ENCODE measurements at places on chromosomes 12 and 14. TPM values are rescaled to one million over a fixed set of nuclear protein-coding genes. Genes with fewer than 3 reads are reported as not detected.

PTHLH gene
- total RNA-seq: 7.5 TPM

CRY1 gene
- total RNA-seq: 47.5 TPM

LALBA gene
- total RNA-seq: not detected

SAMD15 gene
- total RNA-seq: 0.32 TPM

GPHN gene
- total RNA-seq: 24.9 TPM

DNA sequence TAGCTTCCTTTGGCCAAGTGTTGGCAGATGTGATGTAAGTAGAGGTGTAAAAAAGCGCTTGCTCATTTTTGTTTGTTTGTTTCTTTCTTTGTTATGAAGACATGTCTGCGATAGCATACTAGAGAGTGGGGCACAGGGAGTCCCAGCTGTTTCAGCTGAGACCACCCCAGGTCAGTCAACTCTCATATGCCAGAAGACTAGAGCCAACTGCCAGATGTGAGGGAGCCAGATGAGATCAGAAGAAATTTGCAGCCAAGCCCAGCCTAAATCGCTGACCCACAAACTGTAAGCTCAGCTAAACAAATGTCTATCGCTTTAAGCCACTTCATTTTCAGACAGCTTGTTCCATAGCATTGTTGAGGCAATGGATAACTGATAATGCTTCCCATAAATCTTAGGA is 397.1 kb downstream of the APAF1 start:
- H3K4me1 ChIP-seq: no peaks in the 10 kb centered on the region
- H3K27me3 ChIP-seq: no peaks in the 10 kb centered on the region
- no peaks in the 10 kb centered on the region for H3K36me3 ChIP-seq
- H3K27ac ChIP-seq: no peak overlapping the region
- DNase-seq: no peak

DNA sequence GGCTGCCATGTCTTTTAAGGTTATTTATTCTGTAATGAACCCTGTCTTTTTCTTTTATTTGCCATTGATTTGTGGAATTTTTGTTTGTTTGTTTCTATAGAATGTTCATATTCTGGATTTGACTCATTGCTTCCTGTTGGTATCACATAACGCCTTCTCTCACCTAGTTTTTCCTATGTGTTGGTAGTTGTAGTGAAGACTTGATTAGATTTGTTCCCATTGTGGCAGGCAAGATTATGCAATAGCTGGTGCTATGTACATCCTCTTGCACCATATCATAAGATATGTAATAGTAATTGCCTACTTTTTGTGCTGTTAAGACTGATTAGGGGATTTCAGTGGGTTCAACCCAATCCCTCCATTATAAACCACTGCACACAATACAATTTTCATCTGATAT is 3.9 kb upstream of the KRT6B start:
- no peak overlapping the region for H3K4me3 ChIP-seq
- H3K4me1 ChIP-seq: no peaks in the 10 kb centered on the region
- no peak for DNase-seq
- H3K27ac ChIP-seq: no peak overlapping the region
- no peaks in the 10 kb centered on the region for H3K27me3 ChIP-seq

DNA sequence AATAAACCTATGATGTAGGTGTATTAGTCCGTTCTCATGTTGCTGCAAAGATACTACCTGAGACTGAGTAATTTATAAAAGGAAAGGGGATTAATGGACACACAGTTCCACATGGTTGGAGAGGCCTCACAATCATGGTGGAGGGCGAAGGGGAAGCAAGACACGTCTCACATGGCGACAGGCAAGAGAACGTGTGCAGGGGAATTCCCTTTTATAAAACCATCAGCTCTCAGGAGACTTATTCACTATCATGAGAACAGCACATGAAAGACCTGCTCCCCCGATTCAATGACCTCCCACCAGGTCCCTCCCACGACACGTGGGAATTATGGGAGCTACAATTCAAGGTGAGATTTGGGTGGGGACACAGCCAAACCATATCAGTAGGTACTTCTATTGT is 58.7 kb upstream of the DICER1 start:
- no peaks in the 10 kb centered on the region for H3K4me1 ChIP-seq
- no peak for DNase-seq
- no peaks in the 10 kb centered on the region for H3K27me3 ChIP-seq
- H3K36me3 ChIP-seq: no peaks in the 10 kb centered on the region
- no peak overlapping the region for H3K27ac ChIP-seq

- H3K4me1 ChIP-seq: no peaks in the 10 kb centered on the region
- H3K4me3 ChIP-seq: no peak overlapping the region
- no peak for DNase-seq
- H3K36me3 ChIP-seq: no peaks in the 10 kb centered on the region
- H3K27me3 ChIP-seq: no peaks in the 10 kb centered on the region
These were observed 242.0 kb upstream of the DAAM1 start for GRCh38 chr14:58946431-58946830.

- DNase-seq: no peak
- peaks cover 7% of the 10 kb centered on the region for H3K36me3 ChIP-seq
- H3K27ac ChIP-seq: no peak overlapping the region
- H3K4me3 ChIP-seq: no peak overlapping the region
These were observed 41.1 kb downstream of the CAMKK2 start for GRCh38 chr12:121255433-121255832.

GRCh38 chr12:104671409-104672095 is 214.8 kb downstream of the CHST11 start:
- peaks cover 11% of the 10 kb centered on the region for H3K4me1 ChIP-seq
- no peaks in the 10 kb centered on the region for H3K36me3 ChIP-seq
- H3K27me3 ChIP-seq: no peaks in the 10 kb centered on the region
- H3K4me3 ChIP-seq: no peak overlapping the region
- DNase-seq: peak; percentile 88

DNA sequence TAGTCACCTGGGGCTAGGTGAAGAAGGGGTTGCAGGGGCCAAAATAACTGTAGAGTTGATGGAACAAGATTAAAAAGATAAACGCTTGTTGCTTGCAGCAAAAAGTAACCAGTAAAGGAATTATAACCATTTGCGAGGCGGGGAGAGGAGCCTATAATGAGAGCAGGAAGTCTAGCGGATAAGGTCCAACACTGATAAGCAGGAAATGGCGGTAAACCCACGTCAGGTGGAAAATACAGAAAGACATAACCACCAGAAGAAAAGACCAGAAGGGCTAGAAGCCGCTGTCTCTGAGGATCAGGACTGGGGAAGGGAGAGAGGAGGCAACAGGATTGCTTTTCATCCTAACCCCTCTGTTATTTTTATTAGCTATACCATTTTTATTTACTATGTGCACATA is 303.3 kb downstream of the DPF3 start:
- no peak overlapping the region for H3K27ac ChIP-seq
- H3K27me3 ChIP-seq: no peaks in the 10 kb centered on the region
- H3K4me3 ChIP-seq: no peak overlapping the region
- no peaks in the 10 kb centered on the region for H3K4me1 ChIP-seq
- H3K36me3 ChIP-seq: no peaks in the 10 kb centered on the region
- DNase-seq: no peak

GRCh38 chr14:101072531-101072930 is 169.0 kb upstream of the RTL1 start:
- peaks cover 3% of the 10 kb centered on the region for H3K4me1 ChIP-seq
- peak; percentile 44 for DNase-seq
- no peak overlapping the region for H3K27ac ChIP-seq
- no peak overlapping the region for H3K4me3 ChIP-seq
- H3K27me3 ChIP-seq: no peaks in the 10 kb centered on the region

- H3K36me3 ChIP-seq: no peaks in the 10 kb centered on the region
- H3K27me3 ChIP-seq: no peaks in the 10 kb centered on the region
- peaks cover 27% of the 10 kb centered on the region for H3K4me1 ChIP-seq
- no peak overlapping the region for H3K4me3 ChIP-seq
- DNase-seq: no peak
These were observed 38.1 kb downstream of the ETV6 start for GRCh38 chr12:11687528-11687927.

DNA sequence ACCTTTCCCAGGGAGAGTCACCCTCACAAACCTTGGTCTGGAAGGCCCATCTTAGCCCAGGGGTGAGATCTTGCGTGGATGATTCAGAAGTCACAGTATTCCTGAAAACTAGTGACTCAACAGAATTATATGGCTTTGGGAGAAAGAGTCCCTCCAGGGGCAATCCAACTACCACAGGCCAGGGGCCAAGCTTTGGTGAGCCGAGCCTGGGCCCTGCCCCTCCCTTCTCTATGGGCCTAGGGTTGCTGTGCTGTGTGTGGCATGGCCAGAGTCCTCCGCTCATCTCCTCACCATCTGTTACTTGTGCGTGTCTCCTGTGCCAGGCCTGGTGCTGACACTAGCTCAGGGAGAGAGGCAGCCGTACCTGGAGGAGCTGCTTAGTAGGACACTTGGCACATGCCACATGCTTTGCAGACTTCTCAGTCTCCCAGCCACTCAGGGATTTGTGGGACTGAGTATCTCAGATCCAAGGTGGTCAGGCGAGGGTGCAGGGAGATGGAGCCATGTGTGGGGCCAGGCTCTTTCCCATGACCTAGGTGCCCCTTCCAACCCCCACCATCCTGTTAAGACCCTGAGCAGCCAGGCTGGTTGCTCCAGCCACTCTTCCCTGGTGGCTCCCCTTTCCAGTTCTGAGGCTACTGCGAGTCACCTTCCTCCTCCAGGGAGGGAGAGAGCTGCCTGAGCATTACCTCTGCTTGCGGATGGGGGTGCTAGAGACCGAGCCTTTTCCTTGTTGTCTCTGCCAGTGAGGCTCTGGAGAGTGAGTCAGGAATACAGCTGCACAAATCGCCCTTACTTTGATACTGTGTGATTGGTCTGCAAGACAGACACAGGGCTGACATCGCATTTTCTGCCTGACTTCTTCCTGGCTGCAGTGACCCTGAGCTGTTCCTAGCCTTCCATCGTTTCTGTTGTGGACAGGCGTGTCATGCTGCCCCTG is 94.1 kb downstream of the SLC25A47 start:
- no peaks in the 10 kb centered on the region for H3K4me1 ChIP-seq
- no peaks in the 10 kb centered on the region for H3K27me3 ChIP-seq
- no peak overlapping the region for H3K4me3 ChIP-seq
- no peak for DNase-seq
- no peak overlapping the region for H3K27ac ChIP-seq
